Activated T-cell treated with anti-CD3 and anti-CD28 coated beads, Interleukin-2, amount 50 U/mL, for 24 hours (primary cell): ENCODE measurements at places on chromosomes 2 and 18.

- H3K36me3 ChIP-seq, result no peaks in the 10 kb centered on the region
- H3K4me1 ChIP-seq, result no peaks in the 10 kb centered on the region
- no peak overlapping the region for H3K4me3 ChIP-seq
- peaks cover 6% of the 10 kb centered on the region for H3K27me3 ChIP-seq
- H3K27ac ChIP-seq, result no peak overlapping the region
- no peak for DNase-seq
Observed at GRCh38 chr18:49628119-49628518, 66.3 kb downstream of the LIPG start.

DNA sequence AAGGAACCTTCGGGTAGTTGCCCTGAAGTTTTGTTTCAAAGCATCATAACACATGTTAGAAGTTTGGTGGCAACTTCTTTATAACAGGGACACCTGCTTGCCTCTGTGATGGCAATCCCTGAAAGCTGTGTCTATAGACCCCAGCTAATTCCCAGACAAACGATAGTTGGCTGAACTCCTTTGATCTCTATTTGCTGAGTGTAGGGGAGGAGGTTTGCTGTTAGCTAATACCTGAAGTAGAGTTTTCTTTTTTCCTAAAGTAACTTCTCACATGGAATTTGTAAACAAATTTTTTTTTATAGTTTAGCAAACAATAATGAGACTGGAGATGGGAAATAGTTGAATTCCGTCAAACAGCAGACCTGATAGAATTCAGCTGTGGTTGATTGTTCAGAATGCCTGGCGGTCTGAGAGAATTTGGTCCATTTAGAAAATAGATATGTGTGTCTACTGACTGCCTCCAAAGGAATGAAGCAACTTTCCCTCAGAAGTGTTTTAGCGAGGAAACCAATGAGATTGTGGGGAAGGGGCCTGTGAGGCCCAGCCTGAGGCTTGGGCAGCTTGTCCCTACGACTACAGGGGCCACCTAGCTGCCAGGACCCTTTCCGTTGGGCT, 123.5 kb upstream of the EPAS1 start:
- H3K4me1 ChIP-seq, result peaks cover 5% of the 10 kb centered on the region
- H3K4me3 ChIP-seq, result no peak overlapping the region
- no peaks in the 10 kb centered on the region for H3K27me3 ChIP-seq
- no peak for DNase-seq
- no peak overlapping the region for H3K27ac ChIP-seq

GRCh38 chr18:29157057-29157780, 980.3 kb upstream of the CDH2 start:
- H3K4me3 ChIP-seq, result no peak overlapping the region
- no peaks in the 10 kb centered on the region for H3K27me3 ChIP-seq
- H3K4me1 ChIP-seq, result no peaks in the 10 kb centered on the region
- no peaks in the 10 kb centered on the region for H3K36me3 ChIP-seq
- no peak for DNase-seq
- no peak overlapping the region for H3K27ac ChIP-seq

- H3K36me3 ChIP-seq, result peaks cover 74% of the 10 kb centered on the region
- DNase-seq, result no peak
- peaks cover 58% of the 10 kb centered on the region for H3K4me1 ChIP-seq
- H3K4me3 ChIP-seq, result peak overlapping the region; percentile 34
- no peaks in the 10 kb centered on the region for H3K27me3 ChIP-seq
Observed at GRCh38 chr2:6906165-6906741, 11.0 kb upstream of the RNF144A start.

GRCh38 chr2:83081826-83082690, 1377.0 kb downstream of the SUCLG1 start:
- no peaks in the 10 kb centered on the region for H3K4me1 ChIP-seq
- H3K27me3 ChIP-seq, result no peaks in the 10 kb centered on the region
- H3K27ac ChIP-seq, result no peak overlapping the region
- no peak for DNase-seq
- H3K36me3 ChIP-seq, result no peaks in the 10 kb centered on the region
- no peak overlapping the region for H3K4me3 ChIP-seq

- no peaks in the 10 kb centered on the region for H3K36me3 ChIP-seq
- H3K4me3 ChIP-seq, result no peak overlapping the region
- peaks cover 18% of the 10 kb centered on the region for H3K4me1 ChIP-seq
- no peak overlapping the region for H3K27ac ChIP-seq
- no peak for DNase-seq
Observed at GRCh38 chr2:47518497-47519146, 115.7 kb downstream of the MSH2 start.

GRCh38 chr2:222440673-222441422, 16.5 kb downstream of the SGPP2 start:
- H3K36me3 ChIP-seq, result no peaks in the 10 kb centered on the region
- H3K27ac ChIP-seq, result no peak overlapping the region
- no peaks in the 10 kb centered on the region for H3K27me3 ChIP-seq
- no peak overlapping the region for H3K4me3 ChIP-seq

DNA sequence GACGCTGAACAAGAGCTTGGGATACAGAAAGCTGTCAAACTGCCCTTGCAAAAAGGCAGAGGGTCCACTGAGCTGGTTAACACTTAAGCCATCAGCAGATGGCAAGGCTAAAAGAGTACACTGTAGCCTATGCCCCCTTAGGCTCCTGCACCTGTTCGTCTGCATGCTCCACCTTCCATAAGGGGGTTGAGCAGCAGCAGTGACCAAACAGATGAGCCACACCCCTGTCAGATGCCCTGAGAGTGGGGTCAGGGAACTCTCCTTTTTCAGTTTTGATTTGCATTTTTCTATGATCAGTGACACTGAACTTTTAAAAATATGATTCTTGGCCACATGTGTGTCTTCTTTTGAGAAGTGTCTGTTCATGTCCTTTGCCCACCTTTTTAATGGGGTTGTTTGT, 402.5 kb upstream of the FAM98A start:
- no peaks in the 10 kb centered on the region for H3K27me3 ChIP-seq
- H3K27ac ChIP-seq, result no peak overlapping the region
- H3K4me1 ChIP-seq, result no peaks in the 10 kb centered on the region
- no peak for DNase-seq

- no peak for DNase-seq
- no peak overlapping the region for H3K4me3 ChIP-seq
- no peak overlapping the region for H3K27ac ChIP-seq
- H3K4me1 ChIP-seq, result no peaks in the 10 kb centered on the region
Observed at GRCh38 chr18:46481847-46482245, 175.2 kb downstream of the LOXHD1 start.

GRCh38 chr2:208350610-208351009, 56.0 kb upstream of the PTH2R start:
- H3K36me3 ChIP-seq, result peaks cover 94% of the 10 kb centered on the region
- no peaks in the 10 kb centered on the region for H3K27me3 ChIP-seq
- no peak for DNase-seq
- H3K4me3 ChIP-seq, result no peak overlapping the region
- peak overlapping the region; percentile 18 for H3K27ac ChIP-seq
- H3K4me1 ChIP-seq, result no peaks in the 10 kb centered on the region

DNA sequence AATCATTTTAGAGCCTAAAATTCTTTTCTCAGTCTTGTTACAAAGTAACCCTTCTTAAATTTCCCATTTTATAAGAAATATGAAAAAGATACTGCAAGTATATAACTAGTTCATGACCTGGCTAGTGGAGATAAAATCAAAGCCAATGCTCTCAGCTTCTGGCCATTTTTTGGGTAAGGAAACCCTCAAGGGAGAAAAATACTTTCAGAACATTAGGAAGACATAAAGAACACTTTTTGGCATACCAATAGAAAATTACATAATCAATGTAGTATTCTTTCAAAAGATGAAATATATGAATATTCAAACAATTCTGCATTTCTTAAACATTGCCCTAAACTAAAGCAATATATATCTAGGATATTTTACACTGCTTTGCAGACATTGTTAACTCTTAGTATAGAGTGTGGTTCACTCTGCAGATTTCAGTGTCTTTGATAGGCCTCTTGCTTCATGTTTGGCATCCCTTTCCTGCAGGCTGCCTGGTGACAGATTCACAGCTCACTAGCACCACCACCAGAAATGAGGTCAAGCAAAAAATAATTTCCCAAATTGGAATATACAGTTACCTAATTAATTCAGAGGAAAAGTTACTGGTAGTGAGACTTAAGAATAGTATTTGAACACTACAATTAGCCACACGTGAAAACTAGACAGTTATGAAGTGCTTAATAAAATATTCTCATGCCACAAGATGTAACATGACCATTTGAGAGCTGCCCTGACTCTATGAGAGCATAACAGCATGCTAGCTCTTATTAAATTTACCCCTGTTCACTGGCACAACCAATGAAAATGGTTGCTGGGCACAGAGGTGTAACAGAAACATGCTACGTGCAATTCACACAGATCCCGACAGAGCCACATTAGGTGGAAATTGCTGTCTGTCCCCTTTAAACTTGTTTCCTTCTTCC, 36.0 kb downstream of the PAIP2B start:
- H3K4me1 ChIP-seq, result no peaks in the 10 kb centered on the region
- H3K4me3 ChIP-seq, result no peak overlapping the region
- peaks cover 5% of the 10 kb centered on the region for H3K36me3 ChIP-seq
- no peaks in the 10 kb centered on the region for H3K27me3 ChIP-seq

GRCh38 chr2:191264647-191265081, 19.5 kb downstream of the MYO1B start:
- no peak overlapping the region for H3K27ac ChIP-seq
- peaks cover 5% of the 10 kb centered on the region for H3K4me1 ChIP-seq
- no peaks in the 10 kb centered on the region for H3K36me3 ChIP-seq
- no peaks in the 10 kb centered on the region for H3K27me3 ChIP-seq
- no peak for DNase-seq
- H3K4me3 ChIP-seq, result no peak overlapping the region

- peaks cover 20% of the 10 kb centered on the region for H3K27me3 ChIP-seq
- no peak overlapping the region for H3K4me3 ChIP-seq
- H3K36me3 ChIP-seq, result no peaks in the 10 kb centered on the region
- no peak overlapping the region for H3K27ac ChIP-seq
Observed at GRCh38 chr2:1868683-1869141, 124.4 kb upstream of the PXDN start.

DNA sequence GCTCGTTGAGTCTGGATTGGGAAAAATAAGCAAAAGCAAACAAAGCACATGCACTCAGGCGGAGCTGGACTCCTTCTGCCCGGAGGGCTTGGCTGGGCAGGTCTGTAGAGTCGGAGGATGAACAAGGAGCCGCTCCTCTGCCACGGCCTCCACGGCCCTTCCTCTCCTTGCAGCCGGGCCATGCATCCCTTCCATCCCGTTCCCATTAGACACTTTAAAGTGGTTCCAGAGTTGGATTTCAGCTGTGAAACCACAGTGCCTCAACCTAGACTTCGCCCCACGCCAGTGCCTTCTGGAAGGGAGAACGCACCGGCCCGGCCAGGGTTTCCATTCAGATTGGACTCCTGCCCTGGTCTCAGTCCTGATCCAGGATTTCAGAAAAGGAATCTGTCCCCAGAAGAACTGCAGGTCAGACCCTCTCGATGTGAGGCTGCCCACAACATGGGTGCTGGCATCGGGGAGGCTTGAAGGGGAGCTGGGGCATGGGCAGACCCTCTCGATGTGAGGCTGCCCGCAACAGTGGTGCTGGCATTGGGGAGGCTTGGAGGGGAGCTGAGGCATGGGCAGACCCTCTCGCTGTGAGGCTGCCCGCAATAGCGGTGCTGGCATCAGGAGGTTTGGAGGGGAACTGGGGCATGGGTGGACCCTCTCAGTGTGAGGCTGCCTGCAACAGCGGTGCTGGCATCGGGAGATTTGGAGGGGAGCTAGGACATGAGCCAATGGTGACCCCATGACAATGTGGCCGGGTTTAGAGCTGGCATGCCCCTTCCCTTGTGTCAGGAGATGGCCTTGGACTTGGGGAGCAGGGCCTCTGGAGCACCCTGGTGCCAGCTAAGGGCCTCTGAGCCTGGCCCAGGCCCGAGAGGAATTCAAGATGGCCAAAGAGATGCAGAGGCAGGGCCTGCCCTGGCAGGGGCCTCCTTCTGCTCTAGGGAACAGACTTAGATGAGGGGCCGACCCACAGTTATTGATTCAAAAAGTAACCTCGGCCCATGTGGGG, 304.5 kb downstream of the NDUFA10 start:
- DNase-seq, result no peak
- no peaks in the 10 kb centered on the region for H3K27me3 ChIP-seq

- H3K27ac ChIP-seq, result peak overlapping the region; percentile 98
- peak overlapping the region; percentile 76 for H3K4me3 ChIP-seq
- DNase-seq, result peak; percentile 78
- peaks cover 79% of the 10 kb centered on the region for H3K4me1 ChIP-seq
Observed at GRCh38 chr2:28624793-28625701, 126.6 kb upstream of the PPP1CB start.

- no peak overlapping the region for H3K27ac ChIP-seq
- peaks cover 8% of the 10 kb centered on the region for H3K27me3 ChIP-seq
Observed at GRCh38 chr2:216773072-216773471, 77.7 kb upstream of the IGFBP5 start.
